Immature natural killer cell (primary cell): ENCODE measurements at places on chromosomes 11 and 22. TPM values are rescaled to one million over a fixed set of nuclear protein-coding genes. Genes with fewer than 3 reads are reported as not detected.

The MLC1 gene
- polyA plus RNA-seq = 64.8 TPM

The ANGPTL5 gene
- polyA plus RNA-seq = not detected

DNA sequence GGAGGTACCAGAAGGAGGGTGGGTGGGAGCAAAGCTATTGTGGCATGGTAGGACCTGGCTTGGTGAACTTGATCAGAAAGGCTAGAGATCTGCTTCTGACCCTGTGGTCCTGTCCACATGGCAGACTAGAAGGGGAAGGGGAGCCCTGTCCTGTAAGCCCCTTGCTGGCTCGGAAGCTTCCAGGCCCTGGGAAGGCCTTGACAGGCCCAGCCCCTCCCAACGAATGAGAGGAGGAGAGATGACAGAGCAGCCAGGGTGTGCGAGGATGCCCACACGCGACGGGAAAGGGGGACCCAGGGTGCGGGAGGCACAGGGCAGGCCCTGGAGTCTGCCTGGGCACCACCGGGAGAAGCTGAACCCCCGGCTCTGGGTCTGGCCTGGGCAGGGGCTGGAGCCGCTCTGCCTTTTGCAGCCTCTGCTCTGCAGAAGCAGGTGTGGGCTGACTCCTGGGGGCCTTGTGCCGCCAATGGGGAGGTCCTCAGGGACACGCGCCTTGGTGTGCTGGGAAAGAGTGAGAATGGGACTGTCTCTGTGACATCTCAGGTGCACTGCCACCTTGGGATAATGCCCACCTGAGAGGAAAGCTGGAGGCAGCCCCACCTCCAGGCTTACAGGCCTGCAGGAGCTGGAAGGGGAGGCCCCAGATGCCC is 1447.5 kb downstream of the BRD1 start:
- no peak for DNase-seq

- DNase-seq = no peak
These were observed 29.2 kb upstream of the PGM2L1 start for GRCh38 chr11:74427384-74427886.

DNA sequence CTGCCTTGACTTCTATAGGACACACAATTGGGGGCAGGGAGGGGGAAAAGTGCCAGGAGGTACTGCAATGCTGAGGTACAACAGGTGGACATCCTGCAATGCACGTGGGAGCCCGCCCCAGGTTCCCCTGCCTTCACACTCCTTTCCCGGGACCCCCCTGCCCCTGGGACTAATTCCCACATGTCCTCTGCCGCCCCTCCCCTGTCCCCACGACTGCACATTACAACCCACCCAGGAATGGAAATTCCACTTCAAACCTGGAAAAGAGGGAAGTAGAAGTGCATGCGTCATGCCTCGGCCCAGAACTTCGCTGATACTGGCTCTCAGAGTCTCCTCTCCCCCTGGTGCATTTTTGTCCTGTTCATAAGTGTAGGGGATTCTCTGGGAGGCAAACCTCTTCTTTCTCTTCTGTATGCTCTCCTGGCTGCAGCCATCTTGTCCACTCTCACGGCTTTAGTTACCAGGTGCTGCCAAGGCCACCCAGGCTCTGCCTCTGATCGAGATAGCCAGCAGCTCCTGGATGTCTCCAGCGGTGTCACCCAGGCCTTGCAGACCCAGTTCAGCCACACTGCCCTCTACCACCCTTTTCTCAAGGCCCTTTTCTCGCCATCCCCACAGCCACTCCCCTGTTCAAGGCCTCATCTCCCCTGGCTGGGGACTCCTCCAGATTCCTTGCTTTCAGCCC is 43.7 kb downstream of the GDPD5 start:
- DNase-seq = no peak

The TREH gene
- polyA plus RNA-seq = not detected

- no peak for DNase-seq
These were observed 3.4 kb upstream of the INCENP start for GRCh38 chr11:62120431-62120830.

The KRTAP5-9 gene
- polyA plus RNA-seq = not detected

DNA sequence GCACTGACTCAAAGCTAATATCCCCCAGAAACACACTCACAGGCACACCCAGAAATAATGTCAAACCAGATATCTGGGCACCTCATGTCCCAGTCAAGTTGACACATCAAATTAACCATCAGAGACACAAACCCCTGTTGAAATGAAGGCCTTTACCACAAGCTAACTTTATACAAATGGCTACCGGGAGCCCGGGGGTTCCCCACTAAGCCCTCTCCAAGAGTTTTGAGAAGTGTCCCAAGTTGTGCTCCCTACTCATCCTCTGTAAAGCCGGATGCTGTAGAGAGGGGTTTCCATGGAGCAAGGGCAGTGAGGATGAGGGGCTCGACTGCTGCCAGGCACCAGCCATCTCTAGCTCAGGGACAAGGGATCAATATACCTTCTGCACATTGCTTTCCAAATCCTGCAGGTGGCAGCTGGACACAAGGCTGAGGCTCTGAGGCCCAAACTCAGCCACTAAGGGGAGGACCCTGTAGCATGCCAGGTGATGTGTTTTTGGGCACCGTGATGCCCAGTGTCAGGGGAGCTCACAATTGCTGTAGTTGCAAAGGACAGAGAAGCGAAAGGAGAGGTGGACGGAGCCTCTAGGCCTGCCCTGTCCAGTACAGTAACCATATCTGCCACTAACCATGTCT is 145.7 kb downstream of the TTC17 start:
- DNase-seq = no peak

DNA sequence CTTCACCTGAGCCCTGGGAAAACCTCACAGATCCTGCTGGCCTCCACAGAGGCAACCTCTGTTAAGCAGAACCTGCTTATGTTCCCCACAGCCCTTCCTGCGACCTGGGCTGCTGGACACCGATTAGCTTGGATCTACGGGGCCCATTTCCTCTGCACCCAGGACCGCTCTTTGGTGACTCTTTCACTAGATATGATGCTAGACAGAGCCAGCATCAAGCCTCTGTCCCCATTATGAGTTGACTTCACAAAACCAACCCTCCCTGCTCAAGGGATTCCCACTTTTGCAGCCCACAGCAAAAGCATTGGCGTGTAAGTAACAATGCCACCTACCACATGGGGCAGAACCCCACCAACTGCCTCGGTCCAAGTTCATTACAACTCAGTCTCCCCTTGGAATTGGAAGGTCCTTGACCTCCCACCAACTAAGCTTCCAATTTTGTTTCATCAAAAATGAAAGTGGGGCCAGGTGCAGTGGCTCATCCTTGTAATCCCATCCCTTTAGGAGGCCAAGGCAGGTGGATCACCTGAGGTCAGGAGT is 15.2 kb upstream of the TMPRSS4 start:
- DNase-seq = no peak

DNA sequence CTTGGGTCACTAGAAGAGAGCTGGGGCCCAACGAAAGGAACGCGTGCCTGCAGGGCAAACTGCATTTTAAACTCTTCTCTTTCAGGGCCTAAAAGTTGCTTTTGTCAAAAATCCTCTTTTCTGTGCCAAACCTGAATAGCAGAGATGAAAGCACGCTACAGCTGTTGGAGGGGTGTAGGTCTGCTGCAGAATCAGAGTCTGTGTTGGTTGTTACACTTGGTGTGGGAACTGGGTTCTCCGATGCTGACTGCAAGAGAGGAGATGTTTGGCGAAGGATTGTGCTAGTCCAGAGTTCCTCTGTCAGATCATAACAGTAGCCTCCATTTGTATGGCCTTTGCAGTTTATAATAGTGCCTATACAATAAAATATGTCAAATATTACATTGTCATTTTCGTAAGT is 41.8 kb downstream of the BARX2 start:
- no peak for DNase-seq

- DNase-seq = no peak
These were observed 14.7 kb upstream of the IFT27 start for GRCh38 chr22:36790648-36791047.

- no peak for DNase-seq
These were observed 19.3 kb upstream of the ARAP1 start for GRCh38 chr11:72771507-72771906.

GRCh38 chr22:44351685-44352377 is 39.1 kb upstream of the SHISAL1 start:
- DNase-seq = peak; percentile 7

- DNase-seq = no peak
These were observed 31.6 kb downstream of the CPT1A start for GRCh38 chr11:68810164-68810563.

DNA sequence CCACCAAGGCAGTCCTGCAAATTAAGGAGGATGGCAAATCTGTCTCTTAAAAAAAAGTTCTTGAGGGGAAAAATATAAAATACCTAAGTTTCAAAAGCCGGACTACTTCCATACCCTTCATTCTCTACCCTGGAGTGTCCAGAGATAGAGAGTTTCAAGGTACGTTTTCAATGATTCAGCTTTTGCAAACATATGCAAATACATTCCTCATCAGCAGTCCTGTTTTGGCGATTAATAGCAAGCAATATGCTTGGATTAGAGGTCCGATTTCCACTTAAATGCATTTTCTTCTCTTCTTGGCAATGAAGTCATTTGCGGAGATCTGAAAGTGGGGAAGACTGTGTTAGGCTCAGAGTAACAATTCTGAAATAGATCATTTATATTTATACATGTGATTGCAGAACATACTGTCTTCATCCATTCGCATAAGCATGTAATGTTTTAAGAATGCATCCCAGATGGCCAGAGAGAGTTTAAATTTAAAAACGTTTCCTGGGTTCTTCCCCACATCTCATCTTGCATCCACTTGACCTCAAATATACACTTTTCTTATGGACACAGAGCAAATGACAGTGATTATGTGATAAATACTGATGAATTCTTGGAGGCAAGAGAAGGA is 13.8 kb upstream of the TFIP11 start:
- DNase-seq = no peak

The KCNJ5 gene
- polyA plus RNA-seq = not detected

GRCh38 chr11:35363246-35363801 is 56.0 kb downstream of the SLC1A2 start:
- DNase-seq = no peak

DNA sequence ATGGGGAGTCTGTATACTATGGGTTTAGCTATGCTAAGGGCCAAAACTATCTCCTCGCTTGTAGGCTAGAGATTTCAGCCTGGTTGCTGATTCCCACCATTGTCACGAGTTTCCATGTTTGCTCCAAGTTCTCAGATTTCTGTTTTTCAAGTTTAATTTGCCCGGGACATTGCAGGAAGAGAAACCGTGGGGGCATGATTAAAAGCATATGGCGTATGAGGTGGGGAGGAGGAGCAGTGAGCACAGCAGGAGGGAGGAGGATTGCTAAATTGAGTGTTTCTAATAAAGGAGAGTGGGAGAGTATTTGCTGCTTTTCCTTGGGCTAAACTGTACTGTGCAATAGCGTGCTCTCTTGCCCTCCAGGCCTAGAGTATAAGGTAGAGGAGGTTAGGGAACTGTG is 558.4 kb downstream of the METTL15 start:
- no peak for DNase-seq

DNA sequence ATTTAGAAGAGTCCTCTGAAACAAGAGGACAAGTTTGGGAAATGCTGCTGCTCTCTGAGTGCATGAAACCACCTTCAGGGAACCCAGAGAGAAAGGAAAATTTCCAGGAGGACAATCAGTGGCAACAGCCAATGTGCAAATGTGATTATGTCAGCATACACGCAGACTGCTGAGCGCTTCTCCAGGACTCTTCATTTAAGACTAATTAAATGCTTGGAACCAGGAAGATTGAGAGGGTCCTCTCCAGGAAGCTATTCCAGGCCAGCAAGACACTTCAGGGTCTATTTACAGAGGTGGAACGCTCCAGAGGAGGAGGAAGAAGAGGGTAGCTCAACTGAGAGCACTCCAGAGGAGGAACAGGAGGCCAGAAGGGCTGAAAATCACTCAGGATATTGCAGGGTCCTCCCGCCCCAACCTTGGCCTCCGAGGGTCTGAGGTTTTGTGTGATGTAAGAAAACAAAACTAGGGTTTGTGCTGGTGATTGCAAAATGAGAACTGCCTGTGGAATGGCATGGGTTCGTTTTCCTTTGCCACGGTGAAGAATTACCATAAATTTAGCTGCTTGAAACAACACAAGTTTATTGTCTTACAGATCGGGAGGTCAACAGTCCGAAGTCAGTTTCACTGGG is 14.1 kb upstream of the HTR3A start:
- no peak for DNase-seq

- DNase-seq = no peak
These were observed 14.0 kb downstream of the CPT1A start for GRCh38 chr11:68827733-68828132.

DNA sequence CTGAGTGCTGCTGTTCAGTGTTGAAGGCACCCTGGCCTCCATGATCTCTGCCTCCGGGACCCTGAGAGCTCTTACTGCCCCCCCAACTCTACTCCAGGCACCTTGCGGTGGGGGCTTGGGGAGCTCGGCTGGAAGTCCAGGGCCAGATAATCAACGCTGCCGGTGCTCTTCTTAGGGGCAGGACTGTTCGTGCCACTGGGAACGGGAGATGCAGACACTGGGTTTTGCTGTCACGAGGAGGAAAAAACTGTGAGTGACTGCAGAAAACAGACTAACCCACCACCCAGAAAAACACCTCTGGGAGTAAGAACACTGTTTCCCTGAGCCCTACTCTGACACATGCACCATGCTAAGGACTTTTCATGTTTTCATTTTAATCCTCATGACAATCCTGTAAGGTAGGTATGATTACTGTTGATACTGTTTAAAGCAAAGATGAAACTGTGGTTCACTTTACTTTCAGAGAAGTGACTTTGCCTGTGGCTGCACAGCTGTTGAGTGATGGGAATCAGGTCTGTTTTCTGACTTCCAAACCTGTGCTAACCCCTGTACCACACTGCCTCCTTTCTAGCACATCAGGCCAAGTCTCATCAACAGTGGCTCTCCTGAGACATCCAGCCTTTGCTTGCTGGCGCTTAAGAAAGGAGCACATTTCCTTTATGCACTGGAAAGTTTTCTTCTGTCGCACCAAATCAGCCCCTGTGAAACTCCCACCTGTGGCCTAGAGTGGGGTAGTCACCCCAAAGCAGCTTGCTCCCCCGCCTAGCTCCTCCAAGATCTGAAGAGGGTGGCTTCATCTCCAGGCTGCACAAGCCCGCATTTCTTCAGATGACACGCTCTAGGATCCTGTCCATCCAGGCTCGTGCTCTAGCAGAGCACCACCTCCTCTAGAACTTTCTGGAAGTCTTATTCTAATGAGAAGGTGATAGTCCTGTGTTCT is 31.8 kb downstream of the USP35 start:
- no peak for DNase-seq

The APOBEC3H gene
- 21.7 TPM for polyA plus RNA-seq

DNA sequence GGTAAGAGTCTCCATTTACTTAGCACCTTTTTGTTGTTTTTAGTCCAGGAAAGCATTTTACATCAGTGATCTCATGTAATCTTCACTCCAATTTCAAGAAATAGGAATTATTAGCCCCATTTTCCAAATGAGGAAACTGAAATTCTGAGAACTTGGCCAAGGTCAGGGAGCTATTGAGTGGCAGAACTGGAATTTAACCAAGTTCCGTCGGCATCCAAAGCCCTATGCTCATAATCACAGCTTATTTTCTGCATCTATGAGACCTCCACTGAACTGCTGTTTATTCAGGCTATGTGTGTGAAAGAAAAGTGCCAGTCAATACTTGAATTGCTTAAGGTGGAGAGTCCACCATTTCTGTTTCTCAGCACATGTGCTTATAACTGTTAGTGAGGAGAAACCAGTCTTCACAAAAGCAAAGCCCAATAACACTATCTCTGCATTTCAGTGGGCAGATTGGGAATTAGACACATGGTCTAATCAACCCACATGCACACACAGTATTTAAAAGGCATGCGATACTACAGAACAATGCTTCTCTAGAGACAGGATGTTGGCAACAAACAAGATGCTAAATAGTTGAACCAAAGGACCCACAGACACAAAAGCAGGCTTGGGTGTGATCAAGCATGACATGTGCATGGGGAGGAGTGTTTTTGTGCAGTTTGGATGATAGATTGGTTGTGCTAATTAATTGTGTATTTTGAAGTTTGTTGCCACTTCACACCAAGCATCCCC is 780.6 kb downstream of the OPCML start:
- no peak for DNase-seq

GRCh38 chr11:23974601-23975000 is 522.3 kb upstream of the LUZP2 start:
- DNase-seq = no peak

The TNNI2 gene
- polyA plus RNA-seq = 0.54 TPM
